ENCODE measurements at places on chromosomes 7 and 10.

DNA sequence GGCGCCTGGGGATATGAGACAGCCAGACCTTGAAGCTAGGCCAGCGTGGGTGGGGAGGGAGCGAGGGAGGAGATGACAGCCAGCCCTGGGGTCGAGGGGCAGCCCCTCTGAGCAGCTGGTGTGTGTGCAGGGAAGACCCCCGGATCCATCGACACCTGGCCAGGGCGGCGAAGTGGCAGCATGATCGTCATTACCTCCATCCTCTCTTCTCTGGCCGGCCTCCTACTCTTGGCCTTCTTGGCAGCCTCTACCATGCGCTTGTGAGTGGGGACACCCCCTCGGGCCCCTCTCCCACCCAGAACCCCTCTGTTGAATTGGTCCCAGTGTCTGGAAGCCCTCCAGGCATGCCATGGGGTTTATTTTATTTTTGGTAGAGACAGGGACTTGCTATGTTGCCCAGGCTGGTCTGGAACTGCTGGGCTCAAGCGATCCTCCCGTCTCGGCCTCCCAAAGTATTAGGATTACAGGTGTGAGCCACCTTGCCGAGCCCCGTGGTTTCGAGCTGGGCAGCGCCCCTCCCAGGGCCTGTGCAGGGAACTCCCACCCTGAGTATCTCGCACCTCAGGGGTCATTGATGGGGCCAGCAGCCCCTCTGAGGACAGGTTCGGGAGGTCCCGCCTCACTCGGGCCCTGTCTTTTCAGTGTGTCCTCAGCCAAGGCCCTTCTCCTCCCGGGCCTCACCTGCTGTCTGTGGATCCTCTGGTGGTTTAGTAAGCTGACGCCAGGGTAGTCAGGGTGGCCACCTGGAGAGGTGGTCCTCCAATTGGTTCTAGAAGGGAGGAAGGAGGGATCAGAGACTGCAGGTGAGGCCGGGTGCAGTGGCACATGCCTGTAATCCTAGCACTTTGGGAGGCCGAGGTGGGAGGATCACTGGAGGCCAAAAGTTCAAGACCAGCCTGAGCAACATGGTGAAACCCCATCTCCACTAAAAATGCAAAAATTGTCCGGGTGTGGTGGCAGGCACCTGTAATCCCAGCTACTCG, 3.8 kb downstream of the UPK3B start:
- no peak overlapping the region for H3K4me3 ChIP-seq
- DNase-seq: no peak
- H3K27ac ChIP-seq: no peak overlapping the region
- no peaks in the 10 kb centered on the region for H3K4me1 ChIP-seq

DNA sequence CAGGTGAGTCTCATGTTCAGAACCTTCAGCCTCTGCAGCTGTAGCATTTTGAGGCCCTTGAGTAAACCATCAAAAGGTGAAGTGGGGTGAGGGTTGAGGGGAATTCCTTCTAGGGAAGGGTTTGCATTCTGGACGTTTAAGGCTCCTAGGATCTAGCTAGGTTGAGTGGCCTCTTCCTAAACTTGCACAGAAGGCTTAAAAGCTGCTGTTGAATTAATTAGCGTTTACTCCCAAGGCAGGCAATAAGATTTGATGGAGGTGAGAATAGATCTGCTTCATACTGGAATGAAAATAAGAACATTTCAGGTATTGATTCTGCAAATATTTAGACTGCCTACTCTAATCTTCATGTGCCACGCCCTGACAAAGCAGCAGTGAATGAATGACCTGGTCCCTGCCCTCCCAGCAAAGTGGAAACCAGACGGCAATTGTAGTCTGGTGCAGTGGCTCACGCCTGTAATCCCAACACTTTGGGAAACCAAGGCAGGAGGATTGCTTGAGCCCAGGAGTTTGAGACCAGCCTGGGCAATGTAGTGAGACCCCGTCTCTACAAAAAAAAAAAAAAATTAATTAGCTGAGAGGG, 11.4 kb upstream of the KPNA7 start:
- H3K27me3 ChIP-seq: no peaks in the 10 kb centered on the region
- no peak overlapping the region for H3K4me3 ChIP-seq
- H3K4me1 ChIP-seq: no peaks in the 10 kb centered on the region
- no peaks in the 10 kb centered on the region for H3K36me3 ChIP-seq
- DNase-seq: no peak
- no peak overlapping the region for H3K27ac ChIP-seq

DNA sequence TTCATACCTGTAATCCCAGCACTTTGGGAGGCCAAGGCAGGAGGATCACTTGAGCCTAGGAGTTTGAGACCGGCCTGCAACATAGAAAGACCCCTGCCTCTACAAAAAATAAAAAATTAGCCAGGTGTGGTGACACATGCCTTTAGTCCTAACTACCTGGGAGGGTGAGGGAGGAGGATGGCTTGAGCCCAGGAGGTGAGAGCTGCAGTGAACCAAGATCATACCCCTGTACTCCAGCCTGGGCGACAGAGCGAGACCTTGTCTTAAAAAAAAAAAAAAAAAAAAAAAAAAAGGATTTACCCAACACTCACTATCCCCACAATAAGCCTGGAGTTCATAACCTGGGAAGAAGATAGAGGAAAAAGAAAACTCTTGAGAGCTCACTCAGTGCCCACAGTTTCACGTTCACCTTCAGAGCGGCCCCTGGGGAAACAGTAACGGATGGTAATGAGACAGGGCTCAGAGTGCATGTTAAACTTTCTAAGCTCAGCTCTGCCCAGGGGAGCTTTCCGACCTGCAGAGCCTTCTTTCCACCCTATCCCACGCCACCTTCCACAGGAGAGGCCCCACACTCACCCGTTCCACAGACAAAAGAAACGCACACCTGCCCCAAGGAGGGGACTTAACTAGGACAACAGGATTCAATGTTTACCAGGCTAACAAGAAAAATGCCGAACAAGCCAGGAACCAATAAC, 259.8 kb upstream of the KLF14 start:
- H3K4me3 ChIP-seq: peak overlapping the region; percentile 12
- no peak for DNase-seq
- H3K4me1 ChIP-seq: peaks cover 50% of the 10 kb centered on the region
- H3K27me3 ChIP-seq: no peaks in the 10 kb centered on the region
- peaks cover 18% of the 10 kb centered on the region for H3K36me3 ChIP-seq
- H3K27ac ChIP-seq: peak overlapping the region; percentile 91

DNA sequence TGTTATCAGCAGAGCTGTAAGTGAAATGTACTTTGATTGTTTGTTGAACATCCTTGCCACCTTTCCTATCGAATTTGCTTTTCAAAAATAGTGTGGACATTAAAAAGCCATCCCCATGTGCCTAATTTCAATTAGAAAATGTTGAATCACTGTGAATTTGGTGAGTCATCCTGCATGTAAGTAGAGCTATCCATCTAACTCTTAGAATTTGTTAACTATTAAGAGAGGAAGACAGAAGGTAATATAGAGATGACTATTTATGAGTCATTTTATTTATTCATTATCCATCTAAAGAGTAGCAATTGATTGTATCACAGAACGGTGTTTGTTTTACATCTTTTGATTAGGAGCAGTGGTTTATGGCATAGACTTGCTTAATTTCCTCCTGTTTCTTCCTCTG, 154.7 kb downstream of the MGMT start:
- no peak overlapping the region for H3K4me3 ChIP-seq
- H3K4me1 ChIP-seq: peaks cover 9% of the 10 kb centered on the region
- DNase-seq: no peak

- no peaks in the 10 kb centered on the region for H3K4me1 ChIP-seq
- no peak overlapping the region for H3K4me3 ChIP-seq
- DNase-seq: no peak
Observed at GRCh38 chr10:43794181-43794815, 145.6 kb upstream of the ZNF32 start.

DNA sequence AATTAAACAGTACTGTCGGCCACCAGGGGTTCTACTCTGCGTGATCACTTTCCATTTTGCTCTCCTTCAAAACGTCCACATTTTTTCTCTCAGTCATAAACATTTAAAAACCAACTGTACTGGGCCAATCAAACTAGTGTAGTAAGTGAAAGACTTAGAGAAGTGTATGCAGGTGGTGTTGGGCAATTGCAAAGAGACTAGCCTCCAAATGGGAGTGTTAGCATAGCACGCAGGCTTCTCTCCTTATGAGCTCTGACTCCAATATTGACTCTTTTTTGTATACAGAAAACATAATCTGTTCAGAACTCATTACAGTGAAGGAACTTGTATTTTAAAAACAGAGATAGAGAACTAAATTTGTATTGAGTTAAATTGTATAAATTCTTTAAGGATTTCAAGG, 150.6 kb downstream of the SDK1 start:
- no peak overlapping the region for H3K27ac ChIP-seq
- DNase-seq: no peak
- no peaks in the 10 kb centered on the region for H3K36me3 ChIP-seq
- no peaks in the 10 kb centered on the region for H3K4me1 ChIP-seq
- H3K4me3 ChIP-seq: no peak overlapping the region

DNA sequence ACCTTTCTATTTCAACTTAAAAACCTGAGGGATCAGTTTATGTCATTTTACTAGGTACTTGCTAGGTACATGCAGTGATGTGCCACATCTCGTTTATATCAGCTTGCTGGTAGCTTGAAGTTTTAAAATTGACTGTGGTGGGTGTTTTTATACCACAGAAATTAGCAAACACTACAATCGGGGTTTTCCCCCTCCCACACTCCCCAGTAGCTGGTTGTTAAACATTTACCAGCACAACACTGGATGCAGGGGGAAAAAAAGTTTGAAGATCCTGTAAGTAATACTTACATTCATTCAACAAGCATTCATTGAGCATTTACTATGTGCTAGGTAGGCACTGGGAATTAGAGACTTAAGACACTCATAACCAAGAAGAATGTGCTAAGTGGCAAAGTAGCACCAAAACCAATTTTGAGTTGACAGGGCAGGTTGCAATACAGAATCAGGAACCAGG, 32.6 kb downstream of the USP6NL start:
- peak overlapping the region; percentile 10 for H3K4me3 ChIP-seq
- H3K4me1 ChIP-seq: peaks cover 45% of the 10 kb centered on the region
- H3K27me3 ChIP-seq: no peaks in the 10 kb centered on the region
- H3K27ac ChIP-seq: peak overlapping the region; percentile 47

DNA sequence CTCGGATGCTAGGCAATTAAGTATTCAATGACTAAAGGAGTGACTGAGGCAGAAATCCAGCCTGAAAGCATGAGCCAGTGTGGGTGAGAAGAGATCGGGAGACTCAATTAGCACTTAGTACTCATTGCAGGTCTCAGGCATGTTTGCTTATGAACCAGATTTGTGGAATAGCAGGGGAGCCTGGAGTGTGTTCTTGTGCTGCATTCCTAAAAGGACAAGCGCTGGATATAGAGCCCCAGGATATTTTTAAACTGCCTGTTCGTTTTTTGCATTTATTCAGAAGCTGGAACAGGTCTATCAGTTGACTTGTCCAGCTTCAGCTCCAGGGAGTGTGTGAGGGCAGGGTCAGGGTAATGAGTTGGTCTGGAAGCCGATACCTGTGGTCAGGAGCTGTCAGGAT, 120.3 kb downstream of the BMPER start:
- H3K27ac ChIP-seq: no peak overlapping the region
- no peaks in the 10 kb centered on the region for H3K4me1 ChIP-seq
- no peak overlapping the region for H3K4me3 ChIP-seq
- no peak for DNase-seq
- no peaks in the 10 kb centered on the region for H3K36me3 ChIP-seq
- no peaks in the 10 kb centered on the region for H3K27me3 ChIP-seq

- H3K27me3 ChIP-seq: no peaks in the 10 kb centered on the region
- no peak for DNase-seq
- H3K36me3 ChIP-seq: peaks cover 47% of the 10 kb centered on the region
- H3K27ac ChIP-seq: no peak overlapping the region
- H3K4me1 ChIP-seq: peaks cover 12% of the 10 kb centered on the region
Observed at GRCh38 chr7:96686305-96686704, 23.3 kb downstream of the SEM1 start.

GRCh38 chr10:129916506-129916995, 47.5 kb downstream of the EBF3 start:
- H3K4me3 ChIP-seq: no peak overlapping the region
- H3K27ac ChIP-seq: no peak overlapping the region
- H3K36me3 ChIP-seq: no peaks in the 10 kb centered on the region
- H3K4me1 ChIP-seq: no peaks in the 10 kb centered on the region

GRCh38 chr10:100020886-100021253, 11.1 kb upstream of the DNMBP start:
- no peak for DNase-seq
- no peak overlapping the region for H3K4me3 ChIP-seq
- H3K36me3 ChIP-seq: no peaks in the 10 kb centered on the region
- no peak overlapping the region for H3K27ac ChIP-seq
- no peaks in the 10 kb centered on the region for H3K27me3 ChIP-seq

GRCh38 chr7:75870557-75871161, 8.2 kb upstream of the RHBDD2 start:
- no peak overlapping the region for H3K4me3 ChIP-seq
- peak overlapping the region; percentile 47 for H3K27ac ChIP-seq
- peaks cover 9% of the 10 kb centered on the region for H3K27me3 ChIP-seq
- no peaks in the 10 kb centered on the region for H3K36me3 ChIP-seq
- H3K4me1 ChIP-seq: peaks cover 11% of the 10 kb centered on the region
- DNase-seq: no peak

GRCh38 chr7:102286237-102287110, at the start of gene SH2B2:
Gene SH2B2, plus strand, starts transcription at chr7:102286868. Its CDS starts 13,683 bp downstream, at chr7:102300551.
- peak; percentile 72 for DNase-seq
- peaks cover 69% of the 10 kb centered on the region for H3K4me1 ChIP-seq
- peak within 1 kb of the TSS; percentile 86 for H3K27ac ChIP-seq
- no peaks in the 10 kb centered on the region for H3K36me3 ChIP-seq

DNA sequence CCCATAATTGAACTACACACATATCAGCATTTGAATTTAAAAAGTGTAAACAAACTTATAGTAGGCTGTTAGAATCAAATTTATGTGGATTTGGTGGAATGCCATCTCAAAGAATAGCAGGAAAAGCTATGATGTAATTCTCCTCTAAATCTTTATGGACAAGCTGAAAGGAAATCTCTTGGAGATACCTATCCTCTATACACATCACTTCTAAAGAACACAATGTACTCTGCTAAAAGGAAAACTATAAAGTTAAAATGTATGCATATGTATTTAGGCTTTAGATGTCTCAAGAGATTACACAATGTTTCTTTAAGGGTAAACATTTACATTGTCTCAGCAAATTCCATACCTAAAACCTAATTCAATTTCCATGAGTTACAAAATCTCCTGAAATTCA, 323.3 kb downstream of the CRPPA start:
- DNase-seq: no peak
- H3K4me1 ChIP-seq: no peaks in the 10 kb centered on the region
- H3K27me3 ChIP-seq: peaks cover 6% of the 10 kb centered on the region
- H3K36me3 ChIP-seq: no peaks in the 10 kb centered on the region

GRCh38 chr7:138459413-138460175, 465 bp upstream of the TRIM24 start:
- H3K4me3 ChIP-seq: peak overlapping the region; percentile 85
- H3K27me3 ChIP-seq: peaks cover 5% of the 10 kb centered on the region
- peaks cover 21% of the 10 kb centered on the region for H3K4me1 ChIP-seq
- peak overlapping the region; percentile 48 for H3K27ac ChIP-seq
- H3K36me3 ChIP-seq: peaks cover 3% of the 10 kb centered on the region

- no peaks in the 10 kb centered on the region for H3K36me3 ChIP-seq
- no peak overlapping the region for H3K27ac ChIP-seq
- DNase-seq: no peak
- peaks cover 18% of the 10 kb centered on the region for H3K27me3 ChIP-seq
- H3K4me3 ChIP-seq: no peak overlapping the region
Observed at GRCh38 chr7:2474224-2474623, 2.0 kb downstream of the GRIFIN start.
